Left kidney (tissue), 8 donors: ENCODE measurements at places on chromosomes 2 and 18.
A peak's percentile ranks its signal among the peaks of the same experiment; 100 is the strongest.

DNA sequence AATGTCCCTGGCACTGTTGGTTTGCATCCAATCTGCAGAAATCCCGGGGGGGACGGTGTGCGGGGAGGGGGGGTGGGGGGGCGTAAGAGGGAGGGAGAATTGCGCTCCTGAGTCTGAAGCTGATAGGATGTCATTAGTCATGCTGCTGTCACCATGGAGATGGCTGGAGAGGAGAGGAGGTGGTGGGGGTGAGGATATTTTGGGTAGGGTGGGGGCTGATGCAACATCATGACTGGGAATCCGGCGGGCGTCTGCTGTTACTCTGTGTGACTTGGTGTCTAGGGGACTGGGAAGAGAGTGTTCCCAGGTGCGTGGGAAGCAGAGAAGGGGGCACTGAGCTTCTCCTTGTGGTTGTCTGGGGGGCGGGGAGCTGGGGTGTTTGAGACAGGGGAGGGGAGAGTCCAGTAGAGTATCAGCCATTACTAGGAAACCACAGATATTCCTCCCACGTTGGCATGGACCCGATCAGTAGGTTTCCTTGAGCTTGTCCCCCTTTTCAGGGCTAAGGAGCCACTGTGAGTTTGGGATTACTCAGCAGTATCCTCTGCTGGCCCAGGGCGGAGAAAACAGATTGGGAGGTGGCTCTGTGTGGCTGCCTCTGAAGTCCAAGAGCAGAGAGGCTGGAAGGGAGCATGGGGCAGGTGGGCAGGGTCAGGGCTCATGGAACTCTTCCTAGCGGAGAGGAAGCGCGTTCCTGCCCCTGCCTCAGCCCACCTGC, 18.9 kb downstream of the TET3 start:
- no peak for DNase-seq

- peak; percentile 79 for DNase-seq
Observed at GRCh38 chr2:236168110-236169080, at the start of gene GBX2. Gene GBX2, minus strand, starts transcription at chr2:236168386. Its CDS starts 415 bp downstream, at chr2:236167971.

DNA sequence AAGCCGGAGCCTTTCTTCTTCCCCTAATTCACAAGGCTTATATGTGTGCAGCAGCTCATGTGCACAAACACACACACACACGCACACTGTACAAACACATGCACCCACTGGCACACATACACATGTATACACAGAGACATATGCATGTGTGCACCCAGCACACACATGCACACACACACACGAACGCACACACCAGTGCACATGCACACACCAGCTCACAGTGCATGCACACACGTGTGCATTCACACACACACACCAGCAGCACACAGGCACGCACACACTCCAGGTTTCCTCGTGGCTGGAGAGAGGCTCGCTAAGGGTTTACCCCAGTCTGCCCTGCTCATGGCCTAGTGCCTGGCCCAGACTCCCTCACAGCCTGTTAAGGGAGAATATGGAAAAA, 234.0 kb downstream of the EIPR1 start:
- no peak for DNase-seq

DNA sequence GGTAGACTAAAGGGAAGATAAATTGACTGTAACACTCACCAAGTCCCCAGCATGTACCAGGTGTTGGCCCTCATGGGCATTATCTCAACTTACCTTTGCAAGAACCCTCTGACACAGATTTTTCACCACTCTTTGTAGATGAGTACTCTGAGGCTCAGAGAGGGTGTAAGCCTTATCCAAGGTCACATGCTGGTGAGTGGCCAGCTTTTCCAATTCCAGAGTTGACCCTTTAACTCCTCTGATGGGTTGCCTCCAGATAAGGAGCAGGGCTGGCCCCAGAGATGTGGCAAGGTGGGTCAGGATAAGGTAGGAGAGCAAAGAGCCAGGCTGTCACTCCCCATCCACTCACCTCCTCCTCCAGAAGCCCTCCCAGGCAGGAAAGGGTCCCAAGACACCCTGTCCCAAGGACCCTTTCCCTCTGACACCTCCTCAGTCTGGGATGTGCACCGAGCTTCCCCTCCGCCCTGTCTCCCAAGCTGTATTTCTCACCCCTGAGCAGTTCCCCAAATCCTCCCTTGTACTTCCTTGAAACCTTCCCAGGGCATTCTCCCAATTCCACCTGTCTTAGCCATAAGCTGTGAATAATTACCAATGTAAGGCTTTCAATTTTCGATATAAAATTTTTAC, 165.9 kb downstream of the ZFP36L2 start:
- no peak for DNase-seq

DNA sequence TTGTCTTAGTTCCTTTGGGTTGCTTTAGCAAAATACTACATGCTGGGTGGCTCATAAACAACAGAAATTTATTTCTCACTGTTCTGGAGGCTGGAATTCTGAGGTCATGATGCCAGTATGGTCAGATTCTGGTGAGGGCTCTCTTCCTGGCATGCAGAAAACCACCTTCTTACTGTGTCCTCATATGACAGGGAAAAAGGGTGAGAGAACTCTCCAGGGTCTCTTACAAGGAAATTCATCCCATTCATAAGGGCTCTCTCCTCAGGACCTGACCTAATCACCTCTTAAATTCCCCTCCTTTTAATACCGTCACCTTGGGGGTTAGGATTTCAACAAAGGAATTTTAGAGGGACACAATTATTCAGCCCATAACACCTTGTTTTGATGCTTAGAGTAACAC, 243.1 kb upstream of the TNP1 start:
- no peak for DNase-seq

GRCh38 chr2:29834036-29834540, 87.3 kb downstream of the ALK start:
- no peak for DNase-seq

DNA sequence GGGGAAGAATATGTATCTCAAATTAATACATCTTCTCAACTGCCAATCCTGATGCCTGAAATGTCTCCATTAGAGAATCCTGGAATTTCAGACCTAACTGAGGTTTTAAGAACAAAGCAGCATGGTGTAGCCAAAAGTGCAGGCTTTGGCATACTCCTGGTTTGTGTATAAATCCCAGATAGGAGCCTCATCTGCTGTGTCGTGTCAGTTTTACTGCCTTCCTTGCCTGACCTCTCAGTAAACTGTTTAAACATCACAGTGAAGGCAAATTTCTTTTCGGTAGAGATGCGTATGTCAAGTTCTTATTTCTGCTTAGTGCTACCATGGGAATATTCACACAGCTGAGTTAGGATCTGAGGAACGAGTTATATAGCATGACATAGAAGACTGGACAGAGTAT, 7.3 kb downstream of the SCG2 start:
- no peak for DNase-seq

DNA sequence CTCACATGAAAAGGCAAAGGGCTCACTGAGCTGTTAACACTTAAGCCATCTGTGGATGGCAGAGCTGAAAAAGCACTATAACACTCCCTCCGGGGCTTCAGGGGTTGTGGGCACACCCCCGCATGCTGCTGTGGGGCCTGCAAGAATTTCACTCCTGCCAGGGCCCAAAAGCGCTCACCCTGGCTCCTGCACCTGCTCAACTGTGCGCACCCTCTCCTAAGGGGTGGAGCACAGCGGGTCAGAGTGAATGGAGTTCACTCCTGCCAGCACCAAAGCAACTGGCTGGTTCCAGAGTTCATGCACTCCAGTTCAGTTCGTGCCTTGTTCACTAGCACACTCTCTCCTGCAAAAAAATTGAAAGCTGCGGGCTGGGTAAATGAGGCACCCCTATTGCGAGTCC, 814.2 kb upstream of the SLC39A10 start:
- no peak for DNase-seq

GRCh38 chr2:230537531-230537976, 121.6 kb downstream of the SP100 start:
- DNase-seq: no peak

DNA sequence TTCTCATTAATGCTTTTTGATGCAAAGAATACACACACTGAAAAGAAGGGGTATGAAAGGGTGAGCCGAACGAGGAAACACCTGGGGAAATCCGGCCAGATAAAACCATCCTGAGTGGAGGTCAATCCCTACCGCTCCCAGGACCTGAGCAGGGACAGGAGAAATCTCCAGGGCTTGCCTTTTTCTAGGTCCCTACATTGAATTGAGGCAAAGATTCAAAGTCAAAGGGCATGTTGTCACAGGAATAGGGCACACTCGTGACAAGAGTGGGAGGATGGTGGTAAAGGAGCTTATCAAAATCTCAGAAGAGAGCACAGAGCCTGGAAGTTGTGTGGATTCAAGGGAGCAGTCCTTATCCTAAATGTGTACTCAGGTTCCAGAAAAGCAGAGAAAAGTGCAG, 61.2 kb upstream of the ACKR3 start:
- no peak for DNase-seq

DNA sequence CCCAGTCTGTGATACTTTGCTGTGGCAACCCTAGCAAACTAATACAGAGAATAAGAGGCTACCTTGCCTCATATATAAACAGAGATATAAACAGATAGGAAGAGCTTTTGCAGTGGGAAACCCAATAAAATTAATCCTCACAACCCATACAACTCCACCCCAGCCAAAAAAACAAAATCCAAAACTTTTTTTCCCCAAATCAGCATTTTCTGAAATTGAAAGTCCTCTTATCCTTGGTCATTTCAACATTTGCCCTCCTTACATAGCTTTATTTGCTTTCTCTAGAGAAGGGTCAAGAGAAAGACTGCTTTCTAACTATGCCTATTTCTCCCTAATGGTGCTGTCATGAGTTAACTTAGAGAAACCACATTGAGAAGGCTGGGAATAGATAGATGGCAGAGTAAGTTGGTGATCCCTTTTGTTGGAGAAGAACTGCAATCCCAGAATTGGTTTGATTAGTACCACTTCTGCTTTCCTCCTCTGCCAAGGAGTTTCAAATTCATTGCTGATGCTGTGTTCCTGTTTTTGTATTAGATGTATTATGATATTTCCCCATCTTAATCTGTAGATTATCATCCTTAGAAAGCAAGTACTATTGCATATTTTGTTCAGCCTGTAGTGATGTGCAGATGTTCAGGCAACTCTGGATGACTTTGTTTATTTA, 76.5 kb upstream of the B3GNT2 start:
- DNase-seq: no peak

- DNase-seq: no peak
Observed at GRCh38 chr2:196288006-196288538, 116.7 kb upstream of the STK17B start.

GRCh38 chr2:222240676-222241049, 58.1 kb downstream of the PAX3 start:
- no peak for DNase-seq

DNA sequence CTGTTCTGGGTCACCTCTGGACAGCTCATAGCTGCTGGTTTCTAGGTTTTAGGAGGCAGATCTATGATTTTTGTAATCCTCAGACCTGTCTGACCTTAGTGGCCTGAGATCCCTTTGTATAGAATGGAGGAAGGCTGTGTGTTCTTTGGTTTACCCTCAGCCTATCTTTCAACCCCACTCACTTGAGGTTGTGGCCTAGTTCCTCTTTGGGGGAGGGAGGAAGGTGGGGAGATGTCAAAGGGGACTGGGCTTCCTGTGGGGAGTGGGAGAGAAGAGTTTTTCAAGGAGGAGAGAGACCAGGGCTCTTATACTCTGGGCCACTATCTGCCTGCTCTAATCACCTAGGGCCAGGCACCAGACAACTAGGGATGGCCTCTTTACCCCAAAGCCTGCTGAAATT, 28.5 kb downstream of the SEMA4F start:
- DNase-seq: no peak

DNA sequence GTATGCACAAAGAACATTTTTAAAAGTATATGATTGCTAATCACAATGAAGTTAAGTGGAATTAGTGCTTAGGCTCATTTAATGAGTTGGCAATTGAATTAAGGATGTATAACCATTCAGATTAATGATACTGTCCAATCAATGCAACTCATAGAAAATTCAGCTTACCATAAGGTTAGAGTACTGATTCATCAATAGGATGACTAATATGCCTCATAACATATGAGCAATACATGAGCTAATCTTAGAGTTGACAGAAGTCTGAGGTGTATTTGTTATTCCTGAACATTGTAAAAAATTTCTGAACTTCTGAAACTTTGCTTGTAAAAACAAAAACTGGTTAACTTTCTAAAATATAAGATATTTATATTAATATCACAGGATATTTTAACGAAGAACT, 118.3 kb upstream of the NETO1 start:
- DNase-seq: no peak

- no peak for DNase-seq
Observed at GRCh38 chr2:10523406-10524189, 75.5 kb upstream of the ODC1 start.

DNA sequence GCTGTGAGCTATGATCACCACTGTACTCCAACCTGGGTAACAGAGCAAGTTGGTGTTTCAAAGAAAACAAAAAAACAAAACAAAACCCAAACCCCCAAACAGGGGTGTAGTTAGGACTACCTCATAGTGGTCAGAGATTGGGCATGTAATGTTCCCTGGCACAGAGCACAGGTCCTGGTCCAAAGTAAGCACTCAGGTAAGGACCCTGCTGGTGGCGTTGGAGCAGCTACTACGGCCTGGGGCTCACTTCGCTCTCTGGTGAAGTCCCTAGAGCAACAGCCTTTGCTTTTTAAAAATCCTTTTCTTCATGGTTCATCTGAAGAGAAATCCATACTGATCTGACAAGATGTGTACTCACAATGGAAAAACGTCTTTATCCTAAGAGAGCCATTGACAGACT, 130.4 kb downstream of the ZNF236 start:
- no peak for DNase-seq

GRCh38 chr2:53202063-53202462, 565.5 kb upstream of the CHAC2 start:
- DNase-seq: peak; percentile 46

DNA sequence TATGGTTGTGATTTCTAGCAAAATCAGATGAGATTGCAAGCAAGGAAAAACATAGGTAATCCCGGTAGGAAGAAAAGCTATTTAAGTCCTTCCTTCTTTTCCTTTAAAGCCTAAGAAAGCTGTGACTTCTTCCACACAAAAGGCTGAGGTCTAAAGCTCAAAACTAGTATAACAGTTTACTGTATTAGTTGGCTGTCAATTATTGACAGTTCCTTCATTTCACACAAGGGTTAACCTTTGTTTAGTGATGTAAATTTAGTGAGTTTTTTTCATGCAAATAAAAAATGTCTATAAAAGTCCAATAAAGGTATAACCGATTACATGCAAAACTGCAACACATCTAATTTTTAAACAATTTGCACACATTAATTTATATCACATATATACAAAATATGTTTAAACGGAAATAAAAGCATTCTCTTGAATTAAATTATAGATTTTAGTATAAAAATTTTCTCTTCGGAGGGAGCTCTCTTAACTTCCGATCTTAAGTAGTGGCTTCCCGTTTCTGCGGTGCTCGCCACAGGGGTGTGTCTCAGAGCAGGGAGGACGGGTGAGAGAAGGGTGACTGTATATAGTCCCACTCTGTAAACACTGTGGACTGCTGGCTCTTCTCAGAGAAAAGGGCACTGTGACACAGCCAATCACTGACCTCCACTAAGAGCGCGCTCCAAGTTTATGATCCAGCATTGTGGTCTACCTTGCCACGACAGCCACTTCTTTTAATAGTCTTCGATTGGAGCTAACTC, 33.4 kb downstream of the TTR start:
- no peak for DNase-seq

DNA sequence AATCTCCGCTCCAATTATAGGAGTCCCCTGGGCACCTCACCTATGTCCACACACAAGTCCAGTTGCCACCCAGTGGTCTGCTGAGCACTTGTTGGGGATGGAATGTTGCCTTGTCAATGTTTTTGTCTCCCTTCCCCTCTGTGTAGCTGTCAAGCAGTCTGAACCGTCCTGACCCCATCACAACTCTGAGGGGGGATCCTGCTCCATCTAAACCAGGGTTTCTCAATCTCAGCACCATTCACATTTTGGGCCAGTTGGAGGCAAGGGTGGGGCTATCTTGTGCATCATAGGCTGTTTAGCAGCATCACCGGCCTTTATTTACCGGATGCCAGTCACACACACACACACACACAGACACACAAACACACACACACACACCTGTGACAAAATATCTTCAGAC, 53.0 kb downstream of the CYP26B1 start:
- no peak for DNase-seq
